ENCODE measurements at places on chromosomes 5 and 9.
A peak's percentile ranks its signal among the peaks of the same experiment; 100 is the strongest.

- H3K27ac ChIP-seq, result no peak overlapping the region
- no peaks in the 10 kb centered on the region for H3K27me3 ChIP-seq
- no peak overlapping the region for H3K4me3 ChIP-seq
- peaks cover 8% of the 10 kb centered on the region for H3K4me1 ChIP-seq
- H3K36me3 ChIP-seq, result no peaks in the 10 kb centered on the region
Measured at GRCh38 chr5:67941614-67942401, 273.7 kb upstream of the PIK3R1 start.

DNA sequence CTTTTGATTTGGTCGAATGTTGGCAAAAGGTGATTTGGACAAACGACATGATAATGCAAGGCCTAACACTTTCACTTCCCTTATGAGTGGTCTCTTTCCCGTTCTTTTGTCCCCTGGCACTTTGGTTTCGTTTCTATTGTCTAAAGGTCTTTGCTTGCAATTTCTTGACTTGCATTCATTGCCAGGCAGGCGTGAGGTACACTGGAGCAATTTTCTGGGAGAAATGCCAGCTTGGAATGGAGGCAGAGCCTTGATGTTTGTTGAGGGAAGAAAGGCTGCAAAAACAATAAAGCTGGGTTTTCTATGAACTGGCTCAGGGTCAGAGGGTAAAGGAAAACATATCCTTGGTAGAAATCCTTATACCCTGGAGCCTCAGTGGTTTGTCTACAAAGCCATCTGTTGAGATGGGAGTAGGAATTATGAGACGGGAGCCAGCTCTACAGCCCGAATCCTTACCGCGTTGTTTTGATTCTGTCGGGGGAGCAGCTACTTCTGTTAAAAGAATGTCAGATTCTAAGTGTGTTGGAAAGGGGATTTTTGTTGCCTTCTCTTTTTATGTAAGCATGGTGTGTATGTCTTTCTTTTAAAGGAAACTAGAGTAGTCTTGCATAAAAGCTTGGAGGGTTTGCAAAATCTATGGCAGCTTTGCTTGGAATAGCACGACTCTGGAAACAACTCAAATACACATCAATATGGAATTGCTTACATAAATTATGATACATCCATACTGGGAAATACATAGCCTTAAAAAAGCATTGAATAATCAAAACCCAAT, 158.9 kb downstream of the RMI1 start:
- peaks cover 4% of the 10 kb centered on the region for H3K27me3 ChIP-seq
- H3K27ac ChIP-seq, result no peak overlapping the region
- no peaks in the 10 kb centered on the region for H3K36me3 ChIP-seq
- peak overlapping the region; percentile 1 for H3K4me3 ChIP-seq

GRCh38 chr9:89933578-89933977, 328.8 kb downstream of the GADD45G start:
- no peak overlapping the region for H3K4me3 ChIP-seq
- H3K4me1 ChIP-seq, result peaks cover 53% of the 10 kb centered on the region
- DNase-seq, result no peak
- H3K36me3 ChIP-seq, result no peaks in the 10 kb centered on the region
- peaks cover 4% of the 10 kb centered on the region for H3K27me3 ChIP-seq

GRCh38 chr9:92360083-92360482, 34.3 kb downstream of the CENPP start:
- peaks cover 4% of the 10 kb centered on the region for H3K36me3 ChIP-seq
- H3K27ac ChIP-seq, result no peak overlapping the region
- no peak overlapping the region for H3K4me3 ChIP-seq
- H3K27me3 ChIP-seq, result no peaks in the 10 kb centered on the region
- DNase-seq, result no peak

DNA sequence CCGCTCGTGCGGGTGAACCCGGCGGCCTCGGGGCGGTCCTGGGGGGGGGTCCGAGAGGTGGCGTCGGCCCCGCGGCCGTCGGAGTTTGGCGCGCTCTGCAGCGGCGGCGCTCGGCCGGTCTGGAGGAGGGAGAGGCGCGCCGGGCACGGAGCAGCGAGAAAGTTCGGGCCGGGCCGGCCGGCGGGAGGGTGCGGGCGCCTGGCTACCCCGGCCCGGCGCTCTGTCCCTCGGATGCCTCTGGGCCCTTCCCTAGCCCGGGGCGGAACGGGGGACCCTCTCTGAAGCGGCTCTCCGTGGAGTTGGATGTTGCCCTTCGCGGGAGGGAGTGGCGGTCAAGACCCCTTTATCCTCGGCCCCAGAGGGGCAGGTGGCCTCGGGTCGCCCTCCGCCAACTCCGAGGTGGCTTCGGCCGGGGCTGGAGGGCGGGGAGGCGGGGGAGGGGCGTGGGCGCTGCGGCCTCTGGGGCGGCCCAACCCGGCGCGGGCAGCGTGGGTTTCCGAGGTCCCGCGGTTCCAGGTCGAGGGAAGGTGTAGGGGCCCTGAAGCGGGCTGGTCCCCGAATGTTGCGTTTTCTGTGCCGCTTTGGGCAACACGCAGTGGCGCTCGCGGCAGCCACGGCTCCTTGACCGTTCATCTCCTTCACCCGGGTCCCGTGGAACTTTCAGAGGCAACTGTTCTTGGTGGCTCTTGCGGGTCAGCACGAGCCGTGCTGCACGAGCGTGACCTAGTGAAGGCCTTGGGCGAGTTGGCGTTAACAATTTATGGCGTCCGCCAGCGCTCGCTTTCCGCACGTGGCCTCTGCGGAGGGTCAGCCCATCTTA, 290.5 kb downstream of the DOCK8 start:
- peaks cover 6% of the 10 kb centered on the region for H3K4me1 ChIP-seq
- H3K27ac ChIP-seq, result no peak overlapping the region
- no peaks in the 10 kb centered on the region for H3K36me3 ChIP-seq
- H3K27me3 ChIP-seq, result peaks cover 7% of the 10 kb centered on the region
- peak; percentile 46 for DNase-seq
- H3K4me3 ChIP-seq, result peak overlapping the region; percentile 92

GRCh38 chr5:101067429-101067828, 164.3 kb upstream of the ST8SIA4 start:
- H3K4me1 ChIP-seq, result no peaks in the 10 kb centered on the region
- no peak overlapping the region for H3K4me3 ChIP-seq
- no peaks in the 10 kb centered on the region for H3K36me3 ChIP-seq
- no peak overlapping the region for H3K27ac ChIP-seq
- H3K27me3 ChIP-seq, result no peaks in the 10 kb centered on the region
- DNase-seq, result no peak

GRCh38 chr5:109304309-109304708, 105.5 kb downstream of the PJA2 start:
- DNase-seq, result no peak
- no peak overlapping the region for H3K27ac ChIP-seq
- peaks cover 2% of the 10 kb centered on the region for H3K4me1 ChIP-seq
- H3K4me3 ChIP-seq, result no peak overlapping the region
- H3K36me3 ChIP-seq, result no peaks in the 10 kb centered on the region
- no peaks in the 10 kb centered on the region for H3K27me3 ChIP-seq

DNA sequence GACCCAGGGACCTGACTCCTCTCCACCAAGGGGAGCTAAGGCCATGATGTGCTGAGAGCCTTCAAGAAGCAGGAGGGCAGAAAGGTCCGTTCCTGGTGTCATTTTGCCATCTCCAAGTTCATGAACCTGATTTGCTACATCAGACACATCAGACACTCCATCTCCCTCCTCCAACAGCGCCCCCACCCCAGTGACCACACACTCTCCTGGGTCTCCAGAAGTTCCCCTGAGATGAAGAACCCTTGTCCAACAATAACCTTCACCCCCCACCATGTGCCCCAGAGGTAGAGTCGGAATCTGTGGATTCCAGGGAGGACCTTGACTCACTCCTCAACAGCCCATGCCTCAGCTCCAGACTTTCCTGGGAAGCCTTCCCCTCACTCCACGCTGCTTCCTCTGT, 242.8 kb downstream of the CDK5RAP2 start:
- H3K36me3 ChIP-seq, result no peaks in the 10 kb centered on the region
- DNase-seq, result no peak
- no peak overlapping the region for H3K27ac ChIP-seq
- no peak overlapping the region for H3K4me3 ChIP-seq
- peaks cover 2% of the 10 kb centered on the region for H3K4me1 ChIP-seq

DNA sequence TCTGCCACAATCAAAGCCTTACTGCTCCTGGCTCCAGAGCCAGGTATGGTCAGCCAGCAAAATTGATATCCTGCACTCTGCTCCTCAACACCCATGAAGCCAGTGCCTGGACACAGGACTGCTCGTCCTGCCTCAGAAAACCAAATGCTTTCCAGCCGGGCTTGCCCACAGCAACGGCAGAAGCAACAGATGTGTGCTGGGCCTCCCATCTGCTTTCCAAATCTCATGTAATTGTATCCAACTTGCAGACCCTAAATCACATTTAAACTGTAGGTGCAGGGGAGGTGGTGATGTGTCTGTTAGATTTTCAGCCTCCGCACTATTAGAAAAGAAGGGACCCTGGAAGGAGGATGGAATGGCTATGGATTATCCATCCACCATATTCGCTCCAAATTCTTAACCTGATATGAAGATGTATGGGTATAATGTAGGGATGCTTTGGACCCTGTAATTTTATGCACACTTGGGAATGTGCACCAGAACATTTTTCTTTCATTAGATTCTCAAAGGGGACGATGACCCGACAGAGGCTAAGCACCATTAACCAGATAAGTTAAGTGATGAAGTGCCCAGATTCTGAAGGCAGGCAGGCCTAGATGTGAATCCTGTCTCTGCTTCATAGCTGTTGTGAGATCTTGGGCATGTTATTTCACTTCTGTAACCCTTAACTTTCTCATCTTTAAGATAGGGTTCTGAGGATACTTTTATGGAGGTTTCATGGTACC, 58.2 kb downstream of the EXOSC2 start:
- no peak for DNase-seq
- H3K36me3 ChIP-seq, result no peaks in the 10 kb centered on the region
- no peak overlapping the region for H3K27ac ChIP-seq
- no peak overlapping the region for H3K4me3 ChIP-seq

DNA sequence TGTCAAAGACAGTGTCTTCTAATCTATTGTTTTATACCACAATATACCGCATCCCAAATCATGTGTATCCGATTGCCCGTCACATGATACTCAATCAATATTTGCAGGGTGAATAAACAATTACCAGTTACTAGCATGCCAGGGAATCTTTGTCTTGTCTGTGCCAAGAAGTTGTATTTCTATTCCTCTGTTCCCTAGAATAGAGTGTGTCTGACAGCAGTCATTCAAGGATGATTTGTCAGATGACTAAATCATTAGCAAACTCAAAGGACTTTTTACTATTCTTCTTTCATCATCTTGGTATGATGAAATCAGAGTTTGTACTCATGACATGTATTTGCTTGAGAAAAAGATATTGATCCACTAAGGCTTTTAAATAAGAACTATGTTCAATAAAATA, 348.8 kb downstream of the HTR1A start:
- H3K36me3 ChIP-seq, result no peaks in the 10 kb centered on the region
- DNase-seq, result no peak
- no peak overlapping the region for H3K27ac ChIP-seq
- H3K4me3 ChIP-seq, result no peak overlapping the region

DNA sequence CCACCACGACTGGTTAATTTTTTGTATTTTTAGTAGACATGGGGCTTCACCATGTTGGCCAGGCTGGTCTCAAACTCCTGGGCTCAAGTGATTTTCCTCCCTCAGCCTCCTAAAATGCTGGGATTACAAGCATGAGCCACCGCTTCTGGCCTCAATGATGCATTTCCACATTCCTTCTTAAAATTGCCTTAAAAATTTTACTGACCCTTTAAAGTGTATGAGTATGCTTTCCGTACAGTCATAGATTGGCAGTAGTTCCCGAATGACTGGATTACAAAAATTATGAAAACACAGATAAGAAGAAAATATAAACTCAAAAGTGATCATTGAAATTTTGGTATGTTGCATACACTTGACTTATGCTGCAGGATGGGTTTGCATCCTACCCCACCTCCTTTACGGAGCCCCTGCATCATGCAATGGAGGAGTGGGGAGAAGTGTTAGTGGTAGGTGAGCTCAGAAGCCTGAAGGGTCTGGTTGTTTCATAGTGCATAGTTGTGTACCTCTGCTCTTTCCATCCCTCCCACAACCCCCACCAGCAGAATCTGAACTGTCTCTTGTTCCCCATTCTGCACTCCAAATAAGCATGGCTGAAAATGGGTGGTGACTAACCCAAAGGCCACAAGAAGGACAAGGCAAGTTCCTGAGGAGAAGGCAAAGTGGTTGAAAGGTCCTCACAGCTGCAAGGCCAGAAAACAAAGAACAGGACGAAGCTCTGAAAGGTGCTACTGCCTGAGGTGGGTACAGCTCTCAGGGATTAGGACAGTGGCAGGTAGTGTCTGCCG, 26.8 kb downstream of the ANKRD55 start:
- H3K4me1 ChIP-seq, result no peaks in the 10 kb centered on the region
- no peak overlapping the region for H3K4me3 ChIP-seq
- DNase-seq, result no peak
- H3K36me3 ChIP-seq, result no peaks in the 10 kb centered on the region
- no peak overlapping the region for H3K27ac ChIP-seq

GRCh38 chr5:56685503-56686217, 129.7 kb upstream of the MAP3K1 start:
- no peaks in the 10 kb centered on the region for H3K4me1 ChIP-seq
- no peak for DNase-seq
- no peak overlapping the region for H3K4me3 ChIP-seq
- peaks cover 3% of the 10 kb centered on the region for H3K36me3 ChIP-seq
- no peak overlapping the region for H3K27ac ChIP-seq
- H3K27me3 ChIP-seq, result peaks cover 2% of the 10 kb centered on the region

GRCh38 chr5:113056988-113057387, 80.4 kb downstream of the DCP2 start:
- peaks cover 14% of the 10 kb centered on the region for H3K4me1 ChIP-seq
- H3K27ac ChIP-seq, result no peak overlapping the region
- peaks cover 20% of the 10 kb centered on the region for H3K36me3 ChIP-seq

DNA sequence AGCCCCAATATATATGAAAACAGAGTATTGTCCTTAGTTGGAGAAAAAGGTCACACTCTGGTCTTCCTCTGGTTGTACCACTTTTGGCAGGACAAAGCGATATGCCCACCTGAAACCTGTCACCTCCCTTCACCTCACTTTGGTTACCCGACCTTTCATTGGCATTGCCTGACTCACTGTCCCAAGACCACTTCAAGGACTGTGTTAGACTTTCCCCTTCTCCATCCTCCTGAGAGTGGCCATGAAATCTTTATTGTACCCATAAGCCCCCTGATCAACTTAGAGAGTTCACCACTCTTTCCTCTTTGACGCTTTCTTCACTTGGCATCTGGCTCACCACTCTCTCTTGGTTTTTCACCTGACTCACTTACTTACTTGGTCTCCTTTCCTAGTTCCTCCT, 32.4 kb upstream of the AP3B1 start:
- no peaks in the 10 kb centered on the region for H3K4me1 ChIP-seq
- DNase-seq, result no peak
- no peaks in the 10 kb centered on the region for H3K36me3 ChIP-seq
- H3K27ac ChIP-seq, result no peak overlapping the region

GRCh38 chr5:142863856-142864255, 93.7 kb downstream of the ARHGAP26 start:
- no peaks in the 10 kb centered on the region for H3K36me3 ChIP-seq
- peaks cover 8% of the 10 kb centered on the region for H3K27me3 ChIP-seq
- H3K4me1 ChIP-seq, result peaks cover 45% of the 10 kb centered on the region
- no peak for DNase-seq
- H3K27ac ChIP-seq, result no peak overlapping the region

Measured in endothelial cell (in vitro differentiated cells).